ENCODE measurements at places on chromosomes 11 and 22.

- DNase-seq: no peak
Measured at GRCh38 chr11:46119352-46120216, 1.7 kb downstream of the PHF21A start.

- peak; percentile 35 for DNase-seq
Measured at GRCh38 chr11:74636630-74637184, 44.3 kb downstream of the POLD3 start.

DNA sequence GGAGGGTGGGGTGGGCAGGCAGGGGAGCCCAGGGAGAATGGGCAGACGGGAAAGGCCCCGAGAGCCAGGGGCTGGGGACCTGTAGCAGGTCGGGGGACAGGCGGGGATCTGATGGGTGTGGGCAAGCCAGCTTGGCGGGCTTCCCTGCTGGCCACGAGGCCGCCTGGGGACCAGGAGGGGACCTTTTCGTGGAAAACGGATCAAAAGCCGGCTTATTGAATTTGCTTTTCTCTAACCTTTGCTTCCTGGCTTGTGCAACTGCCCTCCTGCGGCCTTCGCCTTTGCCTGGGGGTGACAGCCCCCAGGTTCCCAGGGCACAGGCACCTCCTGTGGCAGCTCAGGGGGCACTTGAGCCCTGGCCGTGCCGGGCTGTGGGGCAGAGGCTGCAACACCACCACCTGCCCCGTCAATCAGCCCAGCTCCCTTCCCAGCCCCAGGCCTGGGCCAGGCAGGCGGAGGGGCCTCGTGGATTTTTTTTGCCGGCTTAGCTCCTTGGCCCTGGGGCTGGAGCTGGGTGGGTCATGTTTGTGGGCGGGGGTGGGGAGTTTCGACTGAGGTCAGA lies 41.6 kb upstream of the H19 start:
- DNase-seq: no peak

- no peak for DNase-seq
Measured at GRCh38 chr11:46246521-46246920, 30.9 kb upstream of the CREB3L1 start.

DNA sequence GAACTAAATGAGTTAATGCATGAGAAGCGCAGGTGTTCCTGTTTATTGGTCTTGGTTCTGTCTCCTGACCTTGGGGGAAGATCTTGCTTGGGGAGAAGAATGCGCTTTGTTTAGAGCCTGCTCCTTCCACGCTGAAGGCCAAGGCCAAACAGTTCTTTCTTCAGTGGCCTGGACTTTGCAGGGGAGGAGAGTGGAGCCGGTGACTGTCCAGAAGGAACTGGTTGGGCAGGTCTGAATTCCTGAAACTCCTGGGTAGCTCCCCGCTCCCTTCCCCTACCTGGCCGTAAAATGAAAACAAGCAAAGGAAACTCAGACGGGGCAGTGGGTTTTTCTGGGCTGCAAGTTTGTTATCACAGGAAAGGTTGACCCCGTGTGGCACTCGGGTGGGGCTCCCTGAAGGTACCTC lies 3.6 kb downstream of the ARHGAP8 start:
- DNase-seq: no peak

GRCh38 chr11:76234416-76235232 lies 28.3 kb upstream of the WNT11 start:
- DNase-seq: no peak

DNA sequence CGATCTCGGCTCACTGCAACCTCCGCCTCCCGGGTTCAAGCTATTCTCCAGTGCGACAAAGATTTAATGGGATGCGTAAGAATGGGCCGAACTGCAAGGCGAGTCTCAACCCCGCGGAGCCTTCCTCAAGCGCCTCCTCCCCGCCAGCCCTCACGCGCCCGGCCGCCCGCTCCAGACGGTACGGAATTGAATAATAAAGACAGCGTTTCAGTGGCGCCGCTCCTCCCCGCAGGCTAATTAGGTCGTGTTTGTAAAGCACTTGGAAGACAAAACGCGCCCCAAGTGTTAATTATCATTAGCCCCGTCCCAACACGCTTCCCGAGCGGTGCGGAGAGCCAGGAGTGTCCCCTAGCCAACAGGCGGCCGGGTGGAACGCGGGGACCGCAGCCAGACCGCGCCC lies 192.0 kb downstream of the BUD13 start:
- DNase-seq: no peak

DNA sequence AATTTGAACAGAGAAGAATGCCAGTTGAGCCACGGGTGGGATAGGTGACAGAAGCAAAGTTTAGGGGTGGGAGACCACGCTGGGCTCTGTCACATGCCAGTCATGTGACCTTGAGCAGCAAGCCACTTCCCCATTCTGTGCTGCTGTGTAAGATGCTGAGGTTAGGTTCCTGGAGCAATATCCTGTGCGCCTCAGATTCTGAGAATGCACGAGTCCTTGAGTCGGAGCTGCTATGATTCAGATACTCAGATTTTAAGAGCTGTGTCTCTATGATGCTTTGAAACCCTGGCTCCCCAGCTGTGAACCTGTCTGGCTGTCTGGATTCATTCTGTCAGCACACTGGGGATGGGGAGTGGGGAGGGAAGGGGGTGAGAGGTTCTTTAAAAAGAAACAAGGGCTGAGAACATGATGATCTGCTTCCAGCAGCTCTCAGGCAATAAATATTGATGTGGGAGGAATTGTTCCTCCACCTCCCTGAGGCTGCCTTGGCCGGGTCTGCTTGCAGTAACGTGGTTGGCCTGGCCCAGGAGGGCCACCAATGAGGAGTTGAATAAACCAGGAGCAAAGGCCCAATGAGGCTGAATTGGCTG lies 24.0 kb downstream of the SLCO2B1 start:
- DNase-seq: no peak

Data from H54 (cell line).